ENCODE measurements at places on chromosomes 12 and 14.

DNA sequence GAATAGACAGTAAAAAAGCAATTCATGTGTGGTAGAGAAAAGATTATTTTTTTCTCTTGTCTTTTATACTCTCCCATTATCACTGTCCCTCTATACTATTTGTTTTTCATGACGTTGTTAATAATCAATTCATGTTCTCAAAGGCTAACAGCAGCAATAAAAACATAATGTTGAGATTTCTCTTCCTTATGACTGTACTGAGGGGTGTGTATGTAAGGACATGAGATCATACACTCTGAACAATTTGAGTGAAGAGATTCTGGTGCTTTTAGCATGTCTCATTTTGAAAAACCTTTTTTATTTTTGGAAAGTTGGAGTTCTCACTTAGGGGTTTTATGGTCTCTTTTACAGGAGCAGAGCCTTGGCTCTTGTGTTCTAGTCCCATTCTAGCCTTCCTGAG, 3.8 kb upstream of the TSPAN8 start:
- no peak for DNase-seq

- DNase-seq, result no peak
Measured at GRCh38 chr14:96130854-96131253, 73.8 kb upstream of the BDKRB2 start.

DNA sequence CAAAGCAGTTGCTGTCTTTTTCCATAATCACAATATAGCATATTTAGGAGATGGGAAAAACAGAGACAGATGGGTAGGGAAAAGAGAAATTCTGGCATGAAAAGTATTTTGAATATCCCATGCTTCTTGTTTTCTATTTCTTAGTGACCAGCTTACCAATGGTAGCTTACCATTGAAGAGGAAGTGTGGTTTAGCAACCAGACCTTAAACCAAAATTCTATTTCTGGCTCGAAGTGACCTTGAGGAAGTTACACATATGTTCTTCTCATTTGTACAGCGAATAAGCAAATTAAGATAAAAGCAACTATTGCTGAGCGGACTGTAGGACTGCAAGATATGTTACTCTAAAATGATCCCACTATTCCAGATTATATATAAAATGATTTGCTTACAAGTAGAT, 82.9 kb downstream of the FGD4 start:
- no peak for DNase-seq

DNA sequence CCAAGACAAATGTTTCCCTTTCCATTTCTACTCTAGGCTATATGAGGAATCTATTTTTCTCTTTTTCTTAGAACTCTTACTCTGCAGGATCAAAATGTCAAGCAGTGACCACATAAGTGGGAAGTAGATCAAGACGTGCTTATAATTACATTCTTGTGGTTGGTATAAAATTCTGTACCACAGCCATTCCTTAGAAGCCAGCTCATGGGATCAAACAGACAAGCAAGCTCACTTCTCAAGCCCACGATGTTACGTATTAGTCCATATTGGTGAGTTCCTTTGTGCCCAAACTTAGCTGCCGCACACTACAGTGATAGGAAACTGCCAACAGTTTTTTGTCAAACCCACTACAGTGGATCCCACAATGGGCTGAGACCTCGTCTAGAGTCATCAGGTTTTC, 53.4 kb downstream of the IFNG start:
- DNase-seq, result no peak

GRCh38 chr12:50411051-50411660, 10.5 kb downstream of the LARP4 start:
- no peak for DNase-seq

DNA sequence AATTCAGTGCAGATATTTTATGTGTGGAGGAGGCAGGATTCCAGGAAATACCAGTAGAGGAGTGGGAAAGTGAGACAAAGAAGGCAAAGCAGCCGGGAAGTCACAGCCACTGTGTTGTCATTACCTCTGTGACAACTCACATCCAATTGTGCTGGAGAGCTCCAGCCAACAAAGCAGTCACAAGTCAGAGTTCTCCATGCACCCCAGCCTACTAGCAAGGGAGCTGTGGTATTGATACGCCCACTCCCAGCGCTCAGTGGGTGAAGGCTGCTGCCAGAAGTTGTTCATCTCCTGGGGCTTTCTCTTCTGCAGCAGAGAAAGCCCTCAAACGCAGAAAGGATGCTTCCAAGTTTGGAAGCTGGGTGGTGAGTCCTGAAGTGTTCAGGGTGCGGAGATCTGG, 93.9 kb downstream of the DICER1 start:
- no peak for DNase-seq

GRCh38 chr12:40175045-40175444, 49.8 kb upstream of the LRRK2 start:
- no peak for DNase-seq

- no peak for DNase-seq
Measured at GRCh38 chr12:17060260-17060659, 454.3 kb upstream of the LMO3 start.

- DNase-seq, result no peak
Measured at GRCh38 chr12:6816598-6816997, 5.0 kb upstream of the GPR162 start.

GRCh38 chr12:49233842-49234526, 30.9 kb upstream of the TUBA1C start:
- no peak for DNase-seq

DNA sequence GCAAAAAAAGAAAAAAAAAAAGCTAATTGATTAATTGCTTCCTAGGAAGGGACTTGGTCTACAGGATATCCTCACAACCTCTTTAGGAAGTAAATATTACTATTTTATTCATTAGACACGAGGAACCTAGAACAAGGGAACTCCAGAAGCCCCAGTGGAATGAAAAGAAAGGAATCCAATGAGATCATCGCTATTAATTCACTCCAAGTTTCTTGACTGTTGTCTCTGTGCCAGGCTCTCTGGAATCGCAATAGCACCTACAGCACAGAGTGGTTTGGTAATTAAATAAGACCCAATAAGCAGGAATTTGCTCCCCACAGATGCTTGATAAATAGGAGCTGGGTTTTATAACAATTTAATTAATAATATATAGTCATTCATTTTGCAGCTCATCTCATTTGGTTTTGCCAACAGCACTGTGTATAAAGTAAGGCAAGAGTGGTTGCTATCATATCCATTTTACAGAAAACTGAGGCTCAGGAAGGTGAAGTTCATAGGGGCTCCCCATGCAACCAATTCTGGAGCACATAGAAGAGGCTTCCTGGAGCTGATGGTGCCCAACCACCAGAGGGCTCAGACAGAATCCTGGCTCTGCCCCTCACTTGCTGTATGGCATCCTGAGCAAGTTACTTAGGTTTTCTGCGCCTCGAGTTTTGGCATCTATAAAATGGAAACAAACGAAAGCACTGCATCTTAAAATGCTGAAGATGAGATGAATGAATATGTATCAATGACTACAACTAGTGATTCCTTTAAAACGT, 420.2 kb downstream of the MED13L start:
- no peak for DNase-seq

Measured in effector CD8-positive, alpha-beta T cell (primary cell).